ENCODE measurements at places on chromosomes 16 and 17.

DNA sequence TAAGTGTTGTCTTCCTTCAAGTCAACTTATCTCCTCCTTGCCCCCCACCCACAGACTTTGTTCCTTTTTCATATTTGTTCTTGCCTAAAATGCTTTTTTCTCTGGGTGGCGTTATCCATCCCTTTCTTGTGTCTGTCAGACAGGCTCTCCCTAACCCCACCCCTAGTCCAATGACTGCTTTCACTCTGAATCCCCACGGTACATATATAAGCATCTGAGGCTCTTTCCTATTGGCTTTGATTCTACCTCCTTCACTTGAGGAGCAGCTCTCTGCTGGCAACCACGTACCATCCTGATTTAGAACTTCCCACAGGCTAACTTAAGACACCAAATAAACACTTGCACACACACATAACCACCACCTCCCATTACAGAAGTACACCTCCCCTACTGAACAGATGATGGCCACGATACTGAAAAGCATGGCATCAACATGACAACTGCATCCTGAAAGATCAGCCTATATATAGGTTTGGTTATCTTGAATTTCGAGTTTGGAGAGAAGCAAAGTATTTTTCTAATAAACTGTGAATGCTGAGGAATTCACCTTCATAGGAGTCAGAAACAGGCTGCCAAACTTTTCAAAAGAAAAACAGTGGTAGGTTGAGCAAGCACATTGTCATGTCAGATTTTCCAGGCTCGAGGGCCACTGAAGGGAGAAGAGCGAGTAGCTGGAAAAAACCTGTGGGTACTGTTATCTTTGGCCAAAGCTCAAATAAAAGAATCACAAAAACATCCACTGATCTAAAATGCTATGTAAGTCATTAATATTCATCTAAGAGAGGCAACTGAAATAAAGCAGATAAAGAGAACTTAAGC lies 24.3 kb downstream of the STAT3 start:
- DNase-seq = no peak

- peak; percentile 80 for DNase-seq
Measured at GRCh38 chr16:84511180-84511800, 6.8 kb upstream of the MEAK7 start.

DNA sequence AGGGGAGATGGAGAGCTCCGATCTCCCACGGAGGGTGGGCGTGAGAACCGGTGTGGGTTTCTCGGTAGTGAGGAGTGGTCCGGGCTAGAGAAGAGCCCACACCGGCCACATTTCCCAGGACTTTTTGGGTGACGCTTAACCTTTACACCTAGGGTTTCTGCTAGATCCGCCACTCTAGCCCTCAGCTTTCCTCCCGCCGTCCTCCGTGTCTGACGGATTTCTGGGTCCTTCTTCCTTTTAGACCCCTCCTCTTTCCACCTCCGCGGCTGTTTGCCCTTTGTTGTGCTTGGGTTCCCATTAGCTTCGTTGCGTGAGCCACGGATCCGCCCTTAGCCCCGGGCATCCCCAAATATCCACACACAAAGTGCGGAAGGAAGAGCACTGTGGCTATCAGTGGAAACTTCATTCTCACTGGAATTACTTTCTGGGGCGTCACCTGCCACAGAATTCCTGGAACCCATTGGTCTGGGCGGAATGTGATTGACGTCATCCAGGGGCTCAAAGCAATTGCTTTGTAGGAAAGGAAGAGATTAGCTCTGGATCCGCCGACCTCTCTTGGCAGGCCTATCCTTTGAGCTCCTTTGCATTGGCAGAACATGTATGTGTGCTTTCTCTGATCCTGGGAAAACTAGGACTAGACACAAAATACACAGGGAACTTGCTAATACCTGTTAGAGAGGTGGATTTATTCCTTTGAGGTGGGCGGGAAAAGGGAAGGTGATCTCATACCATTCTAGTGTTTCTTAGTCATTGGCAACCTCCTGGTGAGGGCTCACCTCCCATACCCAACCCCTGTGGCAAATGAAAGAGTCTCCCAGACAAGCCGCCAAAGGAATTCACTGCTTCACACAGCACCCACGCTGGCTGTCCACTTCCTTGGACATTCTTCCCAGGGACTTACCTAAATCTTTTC lies 654 bp downstream of the TNFAIP1 start:
- peak; percentile 83 for DNase-seq

- peak; percentile 48 for DNase-seq
Measured at GRCh38 chr17:37220607-37220953, 155.2 kb upstream of the C17orf78 start.

- peak; percentile 68 for DNase-seq
Measured at GRCh38 chr17:42287977-42288802, at the start of gene STAT5A. TSS of gene STAT5A (plus strand) at chr17:42288498. CDS start at chr17:42289412, 914 bp downstream.

GRCh38 chr17:80099291-80100034 lies 1.9 kb upstream of the GAA start:
- DNase-seq = no peak

GRCh38 chr17:57326764-57327163 lies 70.4 kb downstream of the MSI2 start:
- no peak for DNase-seq

- DNase-seq = no peak
Measured at GRCh38 chr17:80957461-80957941, 34.1 kb upstream of the CHMP6 start.

DNA sequence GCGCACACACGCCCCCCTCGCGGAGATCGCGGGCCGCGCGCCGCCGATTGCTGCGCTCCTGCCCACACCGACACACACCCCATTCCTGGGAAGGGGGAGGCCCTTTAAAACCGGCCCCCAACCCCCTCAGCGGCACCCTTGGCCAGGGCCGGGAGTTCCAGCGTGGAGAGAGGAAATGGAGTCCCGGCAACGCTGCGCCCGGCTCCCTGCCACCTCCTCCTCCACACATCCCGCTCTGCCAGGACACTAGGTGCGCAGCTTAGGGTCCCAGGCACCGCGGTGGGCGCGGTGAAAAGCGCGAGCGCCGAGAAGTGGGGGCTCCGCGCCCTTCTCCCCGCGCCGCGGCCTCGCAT lies 397 bp downstream of the CDC42EP4 start:
- DNase-seq = no peak

DNA sequence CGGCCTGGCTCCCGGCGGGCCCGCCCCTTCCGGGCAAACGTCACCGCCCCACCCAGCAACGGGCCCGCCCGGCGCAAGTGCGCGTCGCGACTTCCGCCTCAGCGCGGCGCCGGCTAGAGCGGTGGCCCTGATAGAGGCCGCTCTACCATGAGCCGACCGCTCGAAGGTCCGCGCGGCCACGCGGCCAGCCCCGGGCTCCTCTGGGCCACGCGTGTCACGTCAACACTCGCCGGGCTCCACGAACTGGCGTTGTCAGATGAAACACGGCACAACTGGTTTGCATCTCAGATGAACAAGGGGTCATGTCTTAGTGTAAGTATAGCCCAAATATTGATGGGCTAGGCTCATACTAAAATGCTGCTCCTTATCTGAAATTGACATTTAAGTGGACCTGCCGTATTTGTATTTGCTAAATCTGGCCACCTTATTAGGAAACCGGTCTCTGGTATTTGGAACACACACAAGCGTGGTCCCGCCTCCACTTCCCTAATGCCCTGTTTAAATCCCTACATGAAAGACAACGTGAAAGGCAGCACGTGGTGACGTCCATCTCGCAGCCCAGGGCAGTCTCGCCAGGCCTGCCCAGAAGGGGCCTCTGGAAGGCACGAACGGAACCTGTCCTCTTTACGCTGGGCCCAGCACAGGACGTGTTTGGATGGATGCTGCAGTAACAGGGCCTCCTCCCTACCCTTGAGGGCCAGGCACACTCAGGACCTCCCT lies at the start of gene ZNF598:
TSS of gene ZNF598 (minus strand) at position 31 of the 720 bp plus-strand sequence.
- peak; percentile 86 for DNase-seq

DNA sequence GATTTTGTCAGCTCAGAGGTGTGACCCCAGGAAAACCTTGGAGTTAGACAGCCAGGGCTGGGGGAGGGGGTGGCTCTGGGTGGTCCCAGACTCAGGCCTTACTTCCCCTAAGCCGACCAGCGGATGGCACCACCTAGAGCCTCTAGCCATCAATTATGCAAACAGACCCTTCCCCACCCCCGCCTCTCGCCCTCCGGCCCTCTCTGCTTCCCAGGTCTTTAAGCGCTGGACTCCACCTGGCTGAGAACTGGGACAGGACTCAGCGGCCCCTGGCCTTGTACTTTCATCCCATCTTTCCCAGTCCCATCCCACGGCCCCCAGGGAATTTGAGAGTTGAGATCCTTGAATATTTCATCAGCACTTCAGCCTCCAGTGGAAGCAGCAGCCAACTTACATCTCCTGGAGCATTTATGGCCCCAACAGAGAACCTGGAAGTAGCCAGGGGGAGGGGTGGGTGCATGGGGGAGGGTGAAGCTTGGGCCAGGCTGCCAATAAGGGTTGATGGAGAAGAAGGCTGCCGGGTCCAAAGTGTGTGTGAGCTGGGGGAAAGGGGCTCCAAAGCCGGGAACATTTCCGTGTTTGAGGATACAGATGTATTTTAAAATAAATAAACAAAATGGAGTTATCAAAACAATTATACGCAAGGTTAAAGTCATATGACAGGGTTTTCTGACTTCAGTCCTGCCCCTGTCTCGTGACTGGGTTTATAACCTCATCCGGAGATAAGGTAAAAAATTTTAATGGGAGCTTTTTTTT lies 7.5 kb upstream of the JUP start:
- DNase-seq = no peak

DNA sequence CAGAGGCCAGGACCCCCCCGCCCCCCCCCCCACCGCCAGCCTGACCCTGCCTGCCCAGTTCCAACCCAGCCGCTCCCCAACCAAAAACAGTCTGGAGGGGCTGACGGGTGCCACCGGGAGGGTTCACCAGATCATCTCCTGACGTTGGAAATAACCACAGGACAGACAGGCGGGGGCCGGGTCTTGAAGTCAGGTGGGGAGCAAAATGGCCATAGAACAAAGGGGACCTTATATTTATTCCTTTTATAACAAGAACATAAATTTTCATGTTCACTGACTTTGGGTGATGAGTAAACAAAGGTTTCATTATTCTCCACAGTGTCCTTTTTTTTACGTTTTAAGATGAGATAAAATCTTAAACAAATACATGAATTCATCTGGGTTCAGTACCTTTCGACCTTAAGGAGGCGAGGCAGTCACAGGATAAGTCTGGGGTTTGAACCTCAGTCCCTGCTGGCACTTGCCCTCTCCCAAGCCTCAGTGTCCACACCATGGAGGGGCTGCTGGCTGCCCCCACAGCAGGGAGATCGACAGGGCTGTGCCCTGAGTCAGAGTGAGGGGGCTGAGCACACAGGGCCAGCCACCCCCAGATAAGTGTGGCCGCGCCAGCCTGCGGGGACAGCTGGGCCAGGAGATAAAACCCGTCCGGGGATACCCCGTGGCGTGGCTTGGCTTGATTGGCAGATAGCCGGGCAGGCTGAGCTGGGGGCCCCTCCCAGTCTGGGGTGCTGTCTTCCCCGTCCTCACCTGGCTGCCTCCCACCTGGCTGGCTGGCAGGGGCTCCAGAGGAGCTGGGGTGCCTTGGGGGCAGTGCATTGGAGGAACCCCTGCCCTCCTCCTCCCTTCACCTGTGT lies 15.0 kb downstream of the SLC7A5 start:
- DNase-seq = no peak

DNA sequence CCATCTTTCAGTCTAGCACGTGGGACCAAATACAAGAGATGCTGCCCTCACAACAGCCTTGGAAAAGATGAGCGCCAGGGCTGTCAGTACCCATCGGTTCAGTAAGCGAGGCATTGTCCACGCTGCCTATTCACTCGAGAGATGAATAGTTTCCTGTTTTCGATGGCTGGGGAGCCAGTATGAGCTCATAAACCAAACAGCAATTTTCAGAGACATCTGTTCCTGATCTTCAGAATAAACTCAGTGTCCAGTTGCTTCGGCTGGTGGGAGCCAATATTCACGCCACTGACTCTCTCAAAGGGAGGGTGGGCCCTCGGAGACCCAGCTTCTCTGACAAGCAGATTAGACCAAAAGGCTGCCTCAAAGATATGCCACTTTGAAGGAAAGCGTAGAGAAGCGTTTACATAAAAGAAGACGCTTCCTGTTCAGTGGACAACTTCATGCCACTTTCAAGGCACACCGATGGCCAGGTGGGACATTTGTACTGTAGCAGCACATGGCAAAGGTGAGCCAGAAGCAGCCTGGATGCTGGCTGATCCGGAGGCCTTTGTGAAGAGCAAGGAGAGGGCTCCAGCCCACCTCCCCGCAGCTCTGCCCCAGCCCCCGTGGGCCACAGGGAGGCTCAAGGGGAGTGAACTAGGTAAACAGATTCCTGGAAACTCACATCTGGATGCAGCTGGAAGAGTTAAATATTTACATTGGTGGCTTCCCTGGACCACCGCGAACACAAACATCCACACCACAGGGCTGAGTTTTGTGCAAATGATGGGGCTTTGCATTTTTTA lies 6.0 kb downstream of the TIMM22 start:
- no peak for DNase-seq

- no peak for DNase-seq
Measured at GRCh38 chr16:86011532-86011931, 112.6 kb downstream of the IRF8 start.

DNA sequence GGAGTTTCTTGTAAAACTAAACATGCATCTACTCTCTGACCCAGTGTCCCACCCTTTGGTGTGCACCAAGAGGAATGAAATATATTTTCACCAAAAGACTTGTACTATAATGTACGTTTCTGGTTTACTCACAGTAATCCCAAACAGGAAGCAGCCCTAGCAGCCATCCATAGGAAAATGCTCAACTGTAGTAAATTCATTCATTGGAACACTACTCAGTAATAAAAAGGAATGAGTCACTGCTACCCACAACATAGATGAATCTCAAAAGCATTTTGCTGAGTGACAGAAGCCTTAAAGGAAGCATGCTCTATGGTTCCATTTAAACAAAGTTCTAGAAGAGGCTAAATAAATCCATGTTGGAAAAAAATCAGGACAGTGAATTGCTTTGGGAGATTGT lies 37.6 kb upstream of the DHRS7B start:
- no peak for DNase-seq

- DNase-seq = no peak
Measured at GRCh38 chr17:75130059-75130631, 1.4 kb downstream of the NT5C start.

DNA sequence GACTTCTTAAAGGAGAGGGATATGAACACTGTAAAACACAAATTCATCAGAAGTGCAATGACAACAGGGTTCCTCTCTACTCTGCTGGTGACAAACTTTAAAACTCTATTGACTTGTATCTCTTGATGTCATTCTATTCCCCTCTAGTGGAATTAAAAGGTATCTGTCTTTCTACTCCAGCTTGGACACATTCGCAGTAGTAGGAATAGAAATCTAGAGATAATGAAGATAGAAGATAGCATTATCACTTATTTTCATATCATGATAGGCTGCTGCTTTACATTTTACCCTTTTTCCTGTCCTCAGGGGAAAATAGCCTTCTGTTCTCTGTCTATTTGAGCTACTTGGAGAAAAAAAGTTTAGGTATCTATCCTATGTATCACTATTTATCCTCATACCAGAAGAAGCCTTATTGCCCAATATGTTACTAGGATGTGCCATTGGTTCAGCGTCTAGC lies 209.6 kb upstream of the CACNG5 start:
- no peak for DNase-seq

DNA sequence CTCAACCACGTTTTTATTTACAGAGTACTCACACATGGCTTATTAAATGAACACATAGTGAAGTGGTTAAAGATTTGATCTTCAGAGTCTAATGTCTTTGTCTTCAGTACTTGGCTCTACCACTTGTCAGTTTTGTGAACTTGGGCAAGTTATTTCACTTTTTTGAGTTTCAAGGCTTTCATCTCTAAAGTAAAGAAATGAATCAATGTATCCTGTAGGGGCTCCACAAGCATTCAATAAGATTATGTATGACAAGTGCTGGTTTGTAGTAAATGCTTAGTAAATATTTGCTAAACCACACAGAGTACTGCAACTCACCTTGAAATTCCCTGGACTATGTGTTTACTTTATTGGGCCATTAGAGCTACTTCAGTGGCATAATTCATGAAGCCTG lies 446.0 kb upstream of the GOT2 start:
- no peak for DNase-seq

GRCh38 chr17:2862197-2862596 lies 66.0 kb downstream of the RAP1GAP2 start:
- DNase-seq = no peak
